PC-9 (cell line): ENCODE measurements at places on chromosomes 3 and 15.
A peak's percentile ranks its signal among the peaks of the same experiment; 100 is the strongest.

DNA sequence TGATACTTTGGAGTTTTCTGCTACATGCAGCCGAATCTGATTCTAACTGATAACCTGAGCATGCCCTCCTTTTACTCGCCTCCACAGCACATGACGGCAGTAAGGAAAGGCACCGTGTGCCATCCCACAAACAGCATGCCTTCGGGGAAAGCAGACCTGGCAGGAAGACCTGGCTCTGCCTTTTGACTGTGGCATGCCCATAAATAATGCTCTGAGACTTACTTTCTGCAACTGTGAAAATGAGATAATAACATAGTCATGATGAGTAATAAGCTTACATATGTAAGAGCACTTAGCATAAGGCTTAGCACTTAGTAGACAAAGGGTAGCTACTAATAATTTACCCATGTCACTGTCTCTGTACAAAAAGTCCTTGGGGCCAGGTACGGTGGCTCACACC, 32.9 kb downstream of the MTHFS start:
- DNase-seq: no peak

DNA sequence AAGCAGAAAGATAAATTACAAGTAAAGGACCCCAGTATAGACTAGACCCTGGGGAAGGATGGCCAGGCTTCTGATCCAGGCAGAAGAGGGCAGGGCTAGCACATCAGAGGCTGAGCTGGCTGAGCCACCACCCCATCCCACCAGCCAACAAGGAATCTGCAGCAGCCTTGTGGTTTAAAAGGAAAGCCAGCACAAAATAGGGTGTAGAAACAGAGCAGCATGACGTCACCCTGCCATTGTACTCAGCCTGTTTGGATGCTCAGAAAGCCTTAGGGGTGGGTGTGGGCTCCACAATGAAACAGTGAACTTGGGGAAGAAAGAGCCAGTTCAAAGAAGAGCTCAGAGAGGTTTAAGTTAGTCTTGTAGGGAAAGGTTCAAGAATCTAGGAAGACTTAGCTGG, 28.2 kb downstream of the DUOX1 start:
- peak; percentile 67 for DNase-seq

DNA sequence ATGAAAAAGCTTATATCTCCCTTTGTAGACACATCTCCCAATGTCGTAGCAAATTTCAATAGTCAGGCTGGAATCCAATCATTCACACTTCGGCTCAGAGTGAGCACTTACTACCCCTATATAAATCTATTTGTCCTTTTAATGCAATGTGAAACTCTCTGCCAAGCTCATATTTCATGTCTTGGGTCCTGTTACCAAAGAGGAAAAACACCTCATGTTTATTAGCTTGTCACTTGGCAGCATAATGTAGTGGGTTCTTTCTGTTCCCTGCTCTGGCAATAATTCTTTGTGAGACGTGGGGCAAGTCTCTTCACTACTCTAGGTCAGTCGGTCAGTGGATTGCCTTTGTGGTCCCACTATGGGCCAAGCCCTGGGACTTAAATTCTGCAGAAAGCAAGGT, 107.1 kb downstream of the SRGAP3 start:
- DNase-seq: peak; percentile 72

- no peak for DNase-seq
Measured at GRCh38 chr3:46433841-46434240, 26.8 kb downstream of the CCRL2 start.

DNA sequence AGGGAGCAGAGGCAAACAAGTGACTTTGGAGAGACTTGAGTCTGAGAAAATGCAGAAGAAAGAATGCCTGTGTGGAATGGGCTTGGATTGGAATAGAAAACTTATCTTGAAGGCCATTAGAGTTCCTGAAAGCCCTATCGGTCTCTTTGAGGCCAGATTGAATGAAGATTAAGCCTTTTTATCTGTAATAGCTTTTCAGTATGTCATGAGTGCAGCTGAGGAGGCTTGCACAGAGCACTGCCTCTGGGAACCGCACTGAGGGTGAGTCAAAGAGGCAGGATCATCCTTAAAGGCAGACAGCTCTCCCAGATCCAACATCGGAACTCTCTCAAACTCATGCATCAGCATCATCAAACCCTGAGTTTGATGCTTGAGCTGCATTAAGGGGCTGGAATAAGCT, 515.2 kb downstream of the NTRK3 start:
- DNase-seq: no peak
